Colonic mucosa (tissue), 4 donors: ENCODE measurements at places on chromosomes 7 and 10. TPM values are rescaled to one million over a fixed set of nuclear protein-coding genes. Genes with fewer than 3 reads are reported as not detected.

- H3K4me3 ChIP-seq = no peak overlapping the region
- DNase-seq = no peak
- no peaks in the 10 kb centered on the region for H3K36me3 ChIP-seq
Measured at GRCh38 chr7:115133248-115133647, 211.4 kb downstream of the MDFIC start.

GRCh38 chr7:70572571-70572970, 559.4 kb upstream of the GALNT17 start:
- H3K4me3 ChIP-seq = no peak overlapping the region
- H3K4me1 ChIP-seq = no peaks in the 10 kb centered on the region
- no peaks in the 10 kb centered on the region for H3K36me3 ChIP-seq
- no peaks in the 10 kb centered on the region for H3K27me3 ChIP-seq
- H3K27ac ChIP-seq = no peak overlapping the region

ZRANB1 gene
- 8.4 TPM for total RNA-seq

DNA sequence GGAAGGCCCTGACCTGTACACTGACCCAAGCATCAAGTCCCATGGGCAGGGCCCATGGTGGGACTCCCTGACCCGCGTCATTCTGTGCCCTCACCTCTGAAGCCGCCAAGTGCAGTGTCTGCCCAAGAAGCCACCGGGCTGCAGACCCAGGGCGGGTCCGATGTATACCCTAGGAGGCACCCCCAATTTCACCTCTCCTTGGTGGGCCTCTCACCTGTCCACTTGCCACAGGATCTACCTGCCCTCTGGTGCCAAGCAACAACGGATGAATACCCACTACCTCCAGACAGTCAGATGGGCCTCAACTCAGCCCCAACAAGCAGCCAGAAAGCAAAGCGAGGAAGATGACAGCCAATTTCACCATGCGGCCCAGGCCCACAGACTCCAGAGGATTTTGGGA, 92.6 kb downstream of the CTBP2 start:
- no peak overlapping the region for H3K4me3 ChIP-seq
- H3K27ac ChIP-seq = no peak overlapping the region
- H3K4me1 ChIP-seq = peaks cover 20% of the 10 kb centered on the region
- H3K27me3 ChIP-seq = no peaks in the 10 kb centered on the region
- H3K36me3 ChIP-seq = no peaks in the 10 kb centered on the region
- DNase-seq = no peak

DNA sequence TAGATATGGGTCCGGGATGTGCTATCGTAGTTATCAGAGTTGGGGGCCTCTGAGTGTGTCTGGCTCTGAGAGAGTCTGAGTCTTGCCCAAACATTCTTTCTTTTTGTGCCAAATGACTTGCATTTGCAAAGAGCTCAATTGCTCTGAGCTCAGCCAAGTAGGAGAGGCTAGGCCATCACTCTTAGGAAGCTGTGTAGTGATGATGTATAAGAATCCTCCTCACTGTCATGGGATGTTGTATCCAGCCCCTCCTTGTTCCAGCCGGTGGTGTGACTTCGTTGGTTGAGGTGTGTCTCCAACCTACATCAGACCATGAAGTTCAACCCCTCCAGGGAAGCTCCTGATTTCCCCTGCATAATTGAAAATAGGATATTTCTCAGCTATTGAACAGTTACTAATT, 97.5 kb upstream of the NPS start:
- H3K4me3 ChIP-seq = no peak overlapping the region
- no peaks in the 10 kb centered on the region for H3K4me1 ChIP-seq
- H3K36me3 ChIP-seq = no peaks in the 10 kb centered on the region
- no peaks in the 10 kb centered on the region for H3K27me3 ChIP-seq
- no peak for DNase-seq

IDI2 gene
- not detected for total RNA-seq

ATG9B gene
- total RNA-seq = 0.66 TPM

GRCh38 chr10:30759423-30759822, 129.9 kb upstream of the LYZL2 start:
- H3K27ac ChIP-seq = no peak overlapping the region
- no peak overlapping the region for H3K4me3 ChIP-seq
- no peaks in the 10 kb centered on the region for H3K36me3 ChIP-seq
- H3K4me1 ChIP-seq = no peaks in the 10 kb centered on the region
